ENCODE measurements at places on chromosomes 7 and 10.

- DNase-seq: no peak
These were observed 68.9 kb upstream of the AMPH start for GRCh38 chr7:38700116-38700515.

- no peak for DNase-seq
These were observed 7.2 kb upstream of the GRID1 start for GRCh38 chr10:86373828-86374227.

DNA sequence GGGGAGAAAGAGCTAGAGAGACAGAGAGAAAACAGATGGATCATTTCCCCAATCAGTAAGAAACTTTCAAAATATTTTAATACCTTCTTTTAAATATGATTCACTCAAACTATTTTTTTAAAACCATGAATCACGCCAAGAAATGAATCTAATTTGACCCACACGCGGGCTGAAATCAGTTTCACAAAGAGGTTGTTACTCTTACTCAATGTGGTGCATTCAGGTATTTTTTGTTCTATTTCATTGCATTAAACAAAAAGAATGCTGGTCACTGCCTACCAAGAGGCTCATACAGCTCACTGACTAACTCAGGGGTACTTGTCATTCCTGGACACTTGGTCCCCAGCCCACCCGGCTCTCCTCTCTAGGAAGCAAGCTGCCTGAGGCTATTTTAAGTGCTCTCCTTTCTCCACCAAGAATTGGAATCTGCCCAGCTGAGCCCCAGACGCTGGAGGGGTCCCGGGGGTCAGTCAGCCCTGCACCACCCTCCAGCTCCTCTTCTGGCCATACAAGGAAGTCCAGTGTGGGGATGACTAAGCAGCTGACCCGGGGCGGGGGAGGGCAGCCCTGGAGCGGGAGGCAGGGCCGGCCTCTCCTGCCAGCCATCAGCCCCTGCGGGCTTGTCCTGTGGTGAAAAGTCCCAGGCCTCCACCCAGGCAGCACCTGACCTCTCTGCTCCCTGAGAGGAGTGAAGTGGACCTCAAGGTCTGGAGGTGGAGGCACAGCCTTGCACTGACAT, 21.7 kb upstream of the PFKP start:
- DNase-seq: peak; percentile 16

- DNase-seq: no peak
These were observed 105.6 kb downstream of the CTBP2 start for GRCh38 chr10:125054669-125055268.

DNA sequence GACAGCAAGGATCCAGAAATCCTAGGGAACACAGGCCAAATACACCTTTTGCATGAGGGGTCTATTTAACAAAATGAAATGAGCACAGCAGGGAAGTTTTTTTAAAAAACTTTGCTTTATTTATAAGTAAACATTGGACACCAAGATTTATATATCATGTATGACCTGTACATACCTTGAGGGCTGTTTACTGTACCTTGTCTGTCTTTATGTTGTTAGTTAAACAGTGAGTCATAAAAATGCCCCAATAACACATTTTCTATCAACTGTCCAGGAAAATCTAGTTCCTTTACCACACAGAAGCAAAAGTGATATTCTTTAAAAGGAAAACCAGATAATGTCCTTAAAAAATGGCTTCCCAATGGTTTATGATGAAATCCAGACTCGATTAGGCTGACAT, 45.1 kb upstream of the AGR3 start:
- no peak for DNase-seq

- DNase-seq: no peak
These were observed 110.7 kb downstream of the RALA start for GRCh38 chr7:39733881-39734632.

GRCh38 chr7:47804767-47805545, 143.3 kb downstream of the PKD1L1 start:
- no peak for DNase-seq

GRCh38 chr7:50153148-50153547, 60.1 kb upstream of the ZPBP start:
- no peak for DNase-seq

DNA sequence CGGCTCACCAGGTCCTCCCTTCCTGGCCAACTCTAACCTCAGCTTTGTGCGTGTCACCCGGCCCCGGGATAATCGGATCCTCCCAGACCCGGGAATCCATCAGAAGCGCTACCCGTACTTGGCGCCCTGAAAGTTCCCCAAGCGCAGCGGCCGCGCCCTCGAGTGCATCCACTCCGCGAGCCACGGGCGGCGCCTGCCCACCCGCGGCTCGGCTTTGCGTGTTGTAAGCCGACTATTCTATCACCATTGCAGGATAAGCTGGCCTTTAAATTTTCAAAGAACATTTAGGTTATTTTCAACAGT, 35.7 kb upstream of the EBLN1 start:
- DNase-seq: no peak

- DNase-seq: no peak
These were observed 1050.9 kb upstream of the C7orf33 start for GRCh38 chr7:147539685-147540084.

GRCh38 chr10:131830446-131831130, 70.2 kb upstream of the PPP2R2D start:
- DNase-seq: no peak

GRCh38 chr7:104839842-104840241, 174.2 kb upstream of the KMT2E start:
- no peak for DNase-seq

- DNase-seq: no peak
These were observed 44.3 kb downstream of the SMURF1 start for GRCh38 chr7:99099499-99100077.

DNA sequence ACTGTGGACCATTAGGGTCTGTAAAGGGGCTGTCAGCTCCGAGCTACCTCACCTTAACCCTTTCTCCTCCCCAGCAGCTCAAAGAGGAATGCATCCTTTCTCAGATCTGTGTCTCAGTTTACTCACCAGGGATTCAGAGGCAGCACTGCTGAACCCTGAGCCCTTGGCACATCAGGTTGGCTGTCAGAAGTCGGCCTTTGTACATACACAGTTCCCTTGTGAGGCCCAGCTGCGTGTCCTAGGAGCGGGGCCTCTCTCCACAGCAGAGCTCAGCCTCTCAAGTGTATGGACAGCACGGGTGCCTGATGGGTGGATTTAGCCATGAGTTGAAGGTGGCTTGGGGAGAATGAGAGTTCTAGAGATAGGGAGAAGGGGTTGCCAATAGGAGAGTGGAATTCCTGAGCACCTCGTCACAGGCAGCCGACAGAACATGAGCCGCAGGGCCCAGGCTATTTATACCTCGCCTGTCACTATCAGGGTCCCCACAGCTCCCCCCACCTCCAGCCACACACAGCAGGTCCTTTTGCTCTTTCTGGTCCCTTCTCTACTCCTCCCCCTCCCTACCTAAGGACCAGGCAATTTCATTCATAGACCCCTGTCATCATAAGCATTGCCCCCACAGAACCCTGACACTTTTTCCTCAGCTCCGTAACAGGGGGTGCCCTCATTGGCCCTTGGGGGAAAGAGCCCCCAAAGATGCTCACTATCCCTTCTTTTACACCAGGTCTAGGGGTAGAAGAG, 2.1 kb upstream of the FLNC start:
- no peak for DNase-seq

DNA sequence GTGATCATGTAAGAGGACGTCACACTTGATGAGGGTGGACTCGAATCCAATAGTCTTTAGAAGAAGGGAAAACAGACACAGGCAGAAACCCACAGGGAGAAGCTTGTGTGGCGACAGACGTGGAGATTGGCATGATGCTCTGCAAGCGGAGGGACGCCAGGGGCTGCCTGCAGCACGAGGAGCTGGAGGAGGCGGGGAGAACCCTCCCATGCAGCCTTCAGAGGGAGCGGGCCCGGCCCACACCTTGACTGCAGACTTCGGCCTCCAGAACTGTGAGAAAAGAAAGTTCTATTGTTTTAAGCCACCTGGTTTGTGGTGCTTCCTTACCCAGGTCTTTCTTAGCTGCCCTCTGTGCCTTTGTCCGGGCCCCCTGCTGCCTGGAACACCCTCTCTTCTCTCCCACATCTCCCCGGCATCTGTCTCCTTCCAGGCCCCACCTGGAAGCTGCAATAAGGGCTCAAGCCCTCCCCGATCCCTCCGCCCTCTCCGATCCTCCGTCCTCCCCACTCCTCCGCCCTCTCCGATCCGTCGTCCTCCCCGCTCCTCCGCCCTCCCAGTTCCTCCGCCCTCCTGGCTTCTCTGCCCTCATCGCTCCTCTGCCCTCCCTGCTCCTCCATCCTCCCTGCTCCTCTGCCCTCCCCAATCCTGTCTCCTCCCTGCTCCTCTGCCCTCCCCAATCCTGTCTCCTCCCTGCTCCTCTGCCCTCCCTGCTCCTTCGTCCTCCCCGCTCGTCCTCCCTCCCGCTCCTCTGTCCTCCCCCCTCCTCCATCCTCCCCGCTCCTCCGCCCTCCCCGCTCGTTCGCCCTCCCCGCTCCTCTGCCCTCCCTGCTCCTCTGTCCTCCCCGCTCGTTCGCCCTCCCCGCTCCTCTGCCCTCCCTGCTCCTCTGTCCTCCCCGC, 17.4 kb upstream of the PRKAG2 start:
- DNase-seq: no peak

GRCh38 chr7:158449266-158449665, 138.4 kb downstream of the PTPRN2 start:
- DNase-seq: no peak

- DNase-seq: no peak
These were observed 365.1 kb upstream of the MTPN start for GRCh38 chr7:136342251-136342650.

- no peak for DNase-seq
These were observed 1246.7 kb upstream of the SORCS1 start for GRCh38 chr10:108411206-108411605.

DNA sequence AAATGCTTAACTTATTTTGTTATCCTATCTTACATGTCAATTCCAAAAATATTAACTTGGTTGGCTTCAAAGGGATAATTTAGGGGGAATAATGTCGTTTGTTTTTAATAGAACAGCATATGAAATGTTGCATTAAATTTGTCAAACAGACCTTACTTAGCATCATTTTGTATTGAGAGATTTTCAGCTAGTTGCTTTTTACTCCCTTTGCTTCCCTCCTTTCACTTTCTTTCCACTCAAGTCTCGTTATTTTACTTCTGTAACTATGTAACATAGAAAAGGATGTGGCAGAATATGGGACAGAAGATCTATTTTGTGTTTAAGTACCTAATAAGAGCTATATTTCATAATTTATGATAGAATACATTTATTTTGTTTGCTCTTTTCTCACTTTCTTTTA, 2.6 kb downstream of the PHYHIPL start:
- no peak for DNase-seq

DNA sequence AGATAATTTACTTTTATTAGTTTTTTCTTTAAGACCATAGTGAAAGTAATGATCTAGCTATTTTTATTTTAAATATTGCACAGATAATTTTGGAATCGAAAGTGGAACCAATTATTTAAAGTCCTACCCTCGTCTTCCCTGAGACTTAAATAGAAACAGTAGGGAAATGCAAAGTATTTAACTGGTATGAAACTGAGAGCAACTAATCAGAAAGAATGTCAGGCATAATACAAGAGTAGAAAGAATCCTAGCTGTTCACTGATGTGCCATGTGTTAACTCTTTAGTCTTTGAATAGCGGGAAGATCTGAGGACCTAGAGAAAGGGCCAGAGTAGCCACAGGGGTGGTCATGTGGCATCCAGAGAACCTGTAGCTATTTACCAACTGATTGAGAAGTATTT, 630.0 kb downstream of the NRG3 start:
- DNase-seq: no peak

GRCh38 chr10:128073890-128074289, 52.3 kb downstream of the MKI67 start:
- DNase-seq: no peak

DNA sequence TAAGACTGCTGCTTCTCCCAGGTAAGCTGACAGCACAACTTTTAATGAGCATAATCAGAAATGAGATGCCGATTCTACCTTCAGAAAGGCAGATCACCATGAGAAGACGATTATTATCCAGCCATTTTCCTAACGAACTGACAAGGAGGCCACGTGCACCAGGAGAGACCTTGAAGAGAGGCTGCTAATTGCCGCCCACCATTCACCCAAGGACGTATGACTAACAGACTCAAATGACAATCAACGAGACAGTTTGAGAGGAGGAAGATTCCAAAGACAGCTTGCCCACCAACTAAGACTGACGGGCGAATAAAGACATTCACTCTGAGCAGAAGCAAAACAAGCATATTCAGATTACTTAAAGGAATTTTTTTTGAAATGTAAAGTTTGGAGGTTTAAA, 301.9 kb upstream of the TAC1 start:
- no peak for DNase-seq

DNA sequence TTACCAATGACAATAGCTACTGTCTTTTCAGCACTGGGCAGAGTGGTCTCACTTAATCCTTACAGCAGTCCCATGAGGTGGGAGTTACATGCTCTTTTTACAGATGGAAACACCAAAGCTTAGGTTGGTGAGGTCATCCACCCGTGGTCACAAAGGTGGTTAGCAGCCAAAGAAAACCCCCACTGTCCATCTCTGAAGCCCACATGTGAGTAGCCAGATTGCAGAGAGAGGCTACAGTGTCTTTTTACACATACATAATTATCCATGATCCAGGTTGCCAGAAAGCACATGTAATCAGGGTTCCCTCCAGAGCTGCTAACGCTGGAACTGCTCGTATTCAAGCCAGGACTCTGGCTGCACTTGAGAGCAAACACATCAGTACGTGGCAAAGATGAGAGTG, 24.6 kb upstream of the ANKRD2 start:
- no peak for DNase-seq

DNA sequence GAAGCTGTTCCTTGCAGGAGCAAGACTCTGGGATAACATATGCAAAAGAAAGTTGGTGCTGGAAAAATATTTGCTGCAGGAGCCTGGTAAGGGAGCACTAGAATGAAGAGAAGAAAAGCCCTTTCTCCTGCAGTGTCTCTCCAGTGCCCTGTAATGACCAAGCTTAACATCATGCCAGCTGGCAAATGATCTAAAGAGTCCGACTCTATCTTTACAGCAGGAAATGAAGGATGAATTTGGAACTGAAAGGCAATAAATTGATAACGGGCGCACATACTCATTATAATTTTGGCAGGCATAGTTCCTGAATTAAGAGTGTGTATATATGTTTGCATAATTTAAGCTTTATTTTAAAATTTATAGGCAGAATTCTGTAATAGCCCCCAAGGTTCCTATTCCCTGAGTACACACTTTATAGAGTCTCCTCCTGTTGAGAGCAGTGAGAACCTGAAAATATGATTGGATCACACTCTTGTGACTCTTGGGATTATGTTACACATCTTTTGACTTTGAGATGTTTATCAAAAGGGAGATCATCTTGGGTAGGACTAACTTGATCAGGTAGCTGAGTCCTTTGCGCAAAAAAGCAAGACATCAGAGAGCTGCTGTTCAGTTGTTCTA, 299.0 kb upstream of the MBL2 start:
- no peak for DNase-seq

GRCh38 chr10:70578371-70578947, 24.1 kb downstream of the PRF1 start:
- no peak for DNase-seq

- peak; percentile 13 for DNase-seq
These were observed 354.9 kb downstream of the BMPER start for GRCh38 chr7:34260279-34260678.
